ENCODE measurements at places on chromosomes 6 and 20.

DNA sequence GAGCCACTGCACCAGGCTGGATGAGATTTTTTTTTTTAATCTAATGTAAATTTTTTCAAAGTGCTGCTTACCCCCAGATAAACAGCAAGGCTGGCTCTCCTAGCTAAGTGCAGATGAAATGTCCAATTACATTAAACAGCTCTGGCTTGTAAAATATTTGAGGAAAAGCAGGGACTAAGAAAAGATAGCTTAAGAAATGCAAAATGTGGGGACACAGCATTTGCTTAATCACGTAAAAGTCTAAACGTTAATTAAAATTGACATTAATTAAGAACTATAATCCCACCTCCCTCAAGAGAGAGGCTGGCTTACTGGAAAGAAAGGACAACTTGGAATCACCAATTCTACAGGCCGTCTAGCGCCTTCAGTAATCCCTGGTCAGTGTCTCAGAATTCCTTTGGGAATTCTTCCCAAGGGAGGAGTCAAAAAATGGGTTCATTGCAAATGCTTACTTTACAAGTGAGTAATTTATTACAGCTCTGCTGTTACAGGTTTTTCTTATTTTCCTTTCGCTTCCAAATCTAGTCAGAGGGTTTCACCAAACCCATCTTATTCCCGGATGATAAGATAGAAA, 13.6 kb upstream of the MARCKS start:
- no peak for DNase-seq

GRCh38 chr20:53774461-53775203, 181.0 kb upstream of the ZNF217 start:
- DNase-seq = no peak

DNA sequence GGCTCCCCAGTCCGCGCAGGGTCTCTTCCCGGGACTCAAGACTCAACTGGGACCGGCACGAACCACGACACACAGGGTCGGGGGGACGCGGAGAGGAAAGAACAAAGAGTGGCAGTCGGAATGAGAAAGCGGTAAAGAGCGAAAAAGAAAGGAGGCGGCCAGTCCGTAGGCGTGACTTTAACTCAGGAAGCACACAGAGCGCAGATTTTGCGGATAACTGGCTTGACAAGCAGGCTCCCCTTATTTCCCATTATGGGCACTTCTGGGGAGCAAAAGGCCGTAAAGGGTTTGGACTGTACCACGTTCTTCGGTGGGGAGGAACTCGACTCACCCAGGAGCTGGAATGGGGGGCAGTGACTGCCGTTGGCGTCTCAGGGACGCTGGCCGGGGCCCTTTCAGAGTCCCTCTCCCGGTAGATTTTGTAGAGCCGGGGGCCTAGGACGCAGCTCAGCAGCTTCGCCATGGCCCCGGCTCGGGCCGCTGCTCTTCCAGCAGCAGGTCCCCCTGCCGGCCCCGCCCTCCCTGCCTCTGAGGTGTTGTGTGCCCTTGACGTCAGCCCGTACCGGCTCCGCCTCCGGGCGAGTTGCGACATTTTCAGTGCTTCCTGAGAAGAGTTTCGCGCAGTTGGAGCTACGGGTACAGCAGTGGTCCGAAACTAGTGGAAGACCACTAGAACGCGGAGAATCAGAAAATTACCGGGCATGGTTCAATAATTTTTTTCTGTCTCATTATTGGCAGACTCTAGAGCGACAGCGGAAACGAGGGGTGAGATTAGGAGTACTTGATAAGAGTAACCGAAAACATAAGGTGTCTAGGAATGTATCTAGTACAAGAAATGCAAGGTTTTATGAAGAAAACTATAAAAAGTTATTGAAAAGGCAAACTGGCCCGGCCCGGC, at the start of gene ABHD16A:
TSS of gene ABHD16A (minus strand) at position 506 of the 898 bp plus-strand sequence. CDS start at position 463, 43 bp downstream.
- DNase-seq = peak; percentile 95

GRCh38 chr6:97023982-97024381, 99.5 kb downstream of the KLHL32 start:
- DNase-seq = no peak

- no peak for DNase-seq
These were observed 33.7 kb upstream of the CCND3 start for GRCh38 chr6:41975276-41975675.

DNA sequence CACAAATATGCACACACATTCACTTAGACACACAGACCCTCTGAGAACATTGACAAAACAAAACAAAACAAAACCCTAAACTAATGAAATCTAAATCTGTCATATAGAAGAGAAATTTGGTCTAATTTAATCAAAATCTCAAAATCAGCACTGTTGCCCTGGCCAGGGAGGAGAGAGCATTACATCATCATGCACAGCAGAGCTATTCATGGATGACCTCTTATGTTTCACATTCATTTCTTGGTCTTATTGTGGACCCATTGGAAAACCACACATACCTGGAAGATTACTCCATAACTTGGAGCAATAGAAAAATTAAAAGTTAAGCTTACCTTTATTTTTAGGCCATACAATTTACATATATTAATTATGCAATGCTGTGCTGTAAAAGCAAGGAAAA, 1223.6 kb upstream of the GJE1 start:
- DNase-seq = no peak

DNA sequence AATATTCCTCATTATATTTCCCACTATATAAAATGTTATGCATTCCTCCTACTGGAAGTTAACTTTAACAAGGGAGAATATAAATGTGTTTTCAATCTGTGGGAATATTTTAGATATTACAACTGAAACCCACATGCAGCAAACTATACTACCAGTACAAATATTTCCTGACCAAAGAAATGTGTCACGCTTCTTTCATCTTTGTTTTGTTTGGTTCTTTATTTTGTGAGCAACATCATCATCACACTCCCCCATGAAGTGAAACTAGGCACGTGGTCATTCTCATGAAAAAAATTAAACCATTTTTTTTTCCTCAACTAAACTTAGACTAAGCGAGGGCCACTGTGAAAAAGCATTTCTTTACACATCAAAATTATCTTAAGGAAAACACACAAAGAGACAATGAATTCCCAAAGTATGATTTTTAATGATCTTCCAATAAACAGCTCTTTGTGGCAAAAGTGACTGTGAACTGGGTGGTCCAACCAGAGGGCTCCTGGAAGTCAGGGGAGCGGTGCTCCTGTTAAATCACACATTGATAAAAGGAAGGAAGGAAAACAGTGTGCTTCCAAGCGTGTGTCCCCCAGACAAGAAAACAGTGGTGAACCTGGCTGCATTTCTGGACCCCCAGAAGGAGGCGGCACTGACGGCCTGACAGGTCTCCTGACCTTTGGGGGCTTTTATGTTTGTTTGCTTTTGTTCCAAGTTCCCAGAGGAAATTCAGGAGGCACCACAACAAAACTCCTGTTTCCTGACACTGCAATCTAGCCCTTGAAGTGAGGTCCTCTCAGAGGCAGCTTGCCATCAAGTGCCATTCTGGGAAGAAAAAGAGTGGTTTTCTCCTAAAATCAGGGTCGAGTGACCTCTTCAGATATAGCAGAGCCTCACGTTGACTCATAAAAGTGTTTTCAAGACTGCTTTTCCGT, 166.8 kb upstream of the FOXQ1 start:
- DNase-seq = no peak

GRCh38 chr20:20225325-20226043, 142.4 kb upstream of the INSM1 start:
- DNase-seq = no peak

DNA sequence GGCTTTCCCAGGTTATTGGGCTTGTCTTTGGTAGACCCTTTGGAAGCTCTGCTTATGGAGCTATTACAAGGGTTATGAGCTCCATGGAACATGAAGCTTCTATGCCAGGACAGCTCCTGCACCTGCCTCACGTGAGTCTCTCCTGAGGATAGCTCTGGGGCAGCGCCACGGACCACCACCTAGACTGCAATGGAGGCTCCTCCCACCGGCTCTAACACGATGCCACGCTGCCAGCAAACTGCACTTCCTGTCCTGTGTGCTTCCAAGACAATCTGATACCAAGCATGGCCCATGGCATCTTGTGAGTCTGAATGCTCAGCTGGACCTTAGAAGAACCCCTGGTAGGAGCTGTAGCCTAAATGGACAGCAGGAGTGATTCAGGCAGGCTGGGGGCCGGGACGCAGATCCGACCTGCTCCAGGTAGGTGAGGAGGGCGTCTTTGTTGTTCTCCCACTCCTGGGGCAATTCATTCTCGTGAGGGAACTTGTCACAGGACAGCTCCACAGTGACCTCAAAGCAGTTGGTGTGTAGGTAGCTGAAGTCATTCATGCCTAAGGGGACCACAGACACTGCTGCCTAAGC, 5.5 kb downstream of the CPXM1 start:
- no peak for DNase-seq

- no peak for DNase-seq
These were observed 301.0 kb upstream of the SLC35B3 start for GRCh38 chr6:8736156-8736895.

DNA sequence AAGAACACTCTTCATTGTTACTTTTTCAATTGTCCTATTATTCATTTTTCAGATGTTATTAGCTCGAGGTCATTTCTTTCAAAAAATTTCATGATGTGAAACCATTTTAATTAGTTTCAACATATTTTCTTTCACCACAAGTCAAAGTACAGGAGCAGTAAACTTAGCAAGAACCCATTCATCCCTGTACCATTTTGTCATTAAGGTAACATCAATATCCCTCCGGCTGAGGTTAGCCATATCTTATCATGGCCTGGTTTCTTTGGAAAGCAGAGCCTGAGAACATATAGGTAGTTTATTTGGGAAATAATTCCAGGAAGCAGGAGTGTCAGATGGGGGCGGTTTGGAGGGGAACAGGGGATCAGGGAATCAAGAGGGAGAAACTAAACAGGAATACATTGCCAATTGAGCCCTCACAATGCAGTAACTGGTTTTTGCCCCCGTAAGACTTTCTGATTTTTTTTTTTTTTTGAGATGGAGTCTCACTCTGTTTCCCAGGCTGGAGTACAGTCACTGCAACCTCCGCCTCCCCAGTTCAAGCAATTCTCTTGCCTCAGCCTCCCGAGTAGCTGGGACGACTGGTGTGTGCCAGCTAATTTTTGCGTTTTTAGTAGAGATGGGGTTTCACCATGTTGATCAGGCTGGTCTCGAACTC, 83.7 kb downstream of the MKKS start:
- no peak for DNase-seq

All from stimulated activated CD8-positive, alpha-beta memory T cell treated with anti-CD3 and anti-CD28 coated beads, Interleukin-2, amount 100 ng/mL, for 1 hour (primary cell).